ENCODE measurements at places on chromosomes 13 and 19. TPM values are rescaled to one million over a fixed set of nuclear protein-coding genes. Genes with fewer than 3 reads are reported as not detected.
A peak's percentile ranks its signal among the peaks of the same experiment; 100 is the strongest.

The SERP2 gene
- polyA plus RNA-seq, result 4.9 TPM

The ERICH6B gene
- polyA plus RNA-seq, result not detected

The ZNF382 gene
- 3.5 TPM for polyA plus RNA-seq

The CAPN12 gene
- 3.0 TPM for polyA plus RNA-seq

The ONECUT3 gene
- polyA plus RNA-seq, result not detected

The CCNA1 gene
- polyA plus RNA-seq, result 0.21 TPM

The RFPL4A gene
- 0.06 TPM for polyA plus RNA-seq

The LGI4 gene
- polyA plus RNA-seq, result 0.15 TPM

The NBEA gene
- 12.3 TPM for polyA plus RNA-seq

- DNase-seq, result no peak
Measured at GRCh38 chr19:15379999-15380647, 536 bp upstream of the AKAP8 start.

DNA sequence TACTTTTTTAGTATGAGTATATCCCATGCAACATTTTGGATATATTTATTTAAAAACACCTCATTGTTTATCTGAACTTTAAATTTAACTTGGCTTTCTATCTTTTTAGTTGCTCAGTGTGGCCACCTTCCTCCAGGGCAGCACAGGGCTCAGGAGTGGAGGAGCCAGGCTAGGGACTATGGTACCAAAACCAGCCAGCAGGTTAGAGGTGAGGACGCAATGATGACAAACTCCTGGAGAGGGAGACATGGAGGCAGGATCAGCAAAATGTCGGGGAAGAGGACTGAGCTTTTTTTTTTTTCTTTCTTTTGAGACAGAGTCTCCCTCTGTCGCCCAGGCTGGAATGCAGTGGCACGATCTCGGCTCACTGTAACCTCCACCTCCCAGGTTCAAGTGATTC, 29.6 kb upstream of the CALM3 start:
- DNase-seq, result peak; percentile 63

DNA sequence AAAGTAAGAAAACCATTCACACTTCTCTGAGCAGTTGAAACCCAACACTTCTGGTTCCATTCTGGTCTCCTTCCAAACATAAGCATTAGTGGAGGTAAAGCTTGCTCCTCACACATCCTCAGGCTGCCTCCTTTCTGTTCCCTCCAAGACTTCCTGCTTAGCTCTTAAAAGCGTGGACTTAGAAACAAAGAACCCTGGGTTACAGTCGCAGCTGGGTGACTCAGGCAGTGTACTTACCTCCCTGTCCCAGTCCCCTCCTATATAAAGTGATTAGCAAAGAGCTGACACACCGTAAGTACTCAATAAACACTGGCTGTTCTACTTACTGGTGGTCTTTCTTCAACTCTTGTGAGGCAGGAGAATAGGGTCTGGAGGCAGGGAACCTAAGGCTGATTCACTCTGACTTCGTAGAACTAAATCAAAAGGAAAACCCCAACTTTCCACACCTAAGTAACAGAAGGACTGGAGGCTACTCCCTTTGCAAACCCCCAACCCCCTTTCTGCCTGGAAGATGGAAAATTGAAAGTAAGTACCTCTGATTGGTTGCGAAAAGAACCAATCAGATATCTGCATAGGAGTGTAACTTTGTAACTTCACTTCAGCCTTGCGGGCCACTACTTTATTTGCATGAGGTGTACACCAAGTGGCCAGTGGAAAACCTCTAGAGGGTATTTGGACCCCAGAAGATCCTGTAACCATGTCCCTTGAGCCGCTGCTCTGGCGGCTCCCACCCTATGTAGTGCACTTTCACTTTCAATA, 165.4 kb downstream of the SUCLA2 start:
- DNase-seq, result no peak

- no peak for DNase-seq
Measured at GRCh38 chr13:74710006-74710405, 575.8 kb upstream of the KLF12 start.

DNA sequence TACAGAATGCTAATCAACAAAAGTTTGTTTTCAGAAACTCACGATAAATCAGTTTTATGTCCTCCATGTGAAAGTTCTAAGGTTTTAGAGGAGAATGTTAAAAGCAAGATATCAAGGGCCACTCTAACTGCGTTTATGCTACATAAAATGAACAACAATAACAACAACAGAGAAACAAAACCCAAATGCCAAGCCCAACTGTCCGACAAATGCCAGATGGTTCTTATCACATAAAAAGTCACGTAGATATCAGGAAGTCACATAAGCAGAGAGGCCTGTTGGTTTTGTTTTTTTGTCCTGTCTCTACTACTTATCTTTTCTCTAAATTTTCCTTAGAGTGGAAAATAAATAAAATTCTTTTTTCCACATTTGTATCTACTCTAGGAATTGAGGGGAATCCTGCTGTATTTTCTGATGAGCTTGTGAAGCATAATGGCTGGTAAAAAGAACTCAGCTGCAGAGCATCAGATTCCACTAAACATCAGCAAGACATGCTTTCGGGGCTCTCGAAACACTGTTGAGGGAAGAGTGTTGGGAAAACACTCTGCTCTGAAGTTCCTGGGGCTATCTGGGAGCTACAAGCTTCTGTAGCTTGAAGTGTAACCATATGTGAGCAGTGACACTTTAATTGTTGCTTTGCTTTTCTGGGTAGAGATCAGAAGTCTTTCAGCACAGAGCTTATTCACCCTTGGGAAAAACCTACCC, 110.1 kb downstream of the SLAIN1 start:
- no peak for DNase-seq

GRCh38 chr13:86003029-86003428, 203.8 kb upstream of the SLITRK6 start:
- DNase-seq, result no peak

- DNase-seq, result no peak
Measured at GRCh38 chr13:75186379-75186778, 295.6 kb downstream of the TBC1D4 start.

GRCh38 chr13:97082461-97083207, 88.4 kb upstream of the OXGR1 start:
- no peak for DNase-seq

- DNase-seq, result peak; percentile 79
Measured at GRCh38 chr19:57103573-57104277, 16.1 kb upstream of the USP29 start.

DNA sequence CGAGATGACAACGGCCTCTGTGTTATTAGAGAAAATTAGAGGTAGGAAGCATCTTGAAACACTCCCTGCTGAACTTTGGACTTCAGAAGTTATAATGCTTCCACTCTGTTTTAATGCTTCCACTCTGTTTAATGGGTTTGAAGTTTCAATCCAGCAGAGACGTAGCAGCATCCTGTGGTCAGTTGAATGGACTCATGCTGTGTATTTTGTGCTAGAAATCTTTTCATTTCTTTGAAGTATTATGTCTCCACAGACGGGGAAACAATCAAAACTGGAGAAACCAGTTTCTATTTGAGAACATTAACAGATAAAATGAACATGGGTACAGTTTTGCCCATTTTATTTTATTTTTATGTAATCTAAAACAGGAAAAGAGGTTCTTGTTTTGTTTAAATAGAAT, 1736.2 kb downstream of the SLITRK5 start:
- DNase-seq, result no peak

DNA sequence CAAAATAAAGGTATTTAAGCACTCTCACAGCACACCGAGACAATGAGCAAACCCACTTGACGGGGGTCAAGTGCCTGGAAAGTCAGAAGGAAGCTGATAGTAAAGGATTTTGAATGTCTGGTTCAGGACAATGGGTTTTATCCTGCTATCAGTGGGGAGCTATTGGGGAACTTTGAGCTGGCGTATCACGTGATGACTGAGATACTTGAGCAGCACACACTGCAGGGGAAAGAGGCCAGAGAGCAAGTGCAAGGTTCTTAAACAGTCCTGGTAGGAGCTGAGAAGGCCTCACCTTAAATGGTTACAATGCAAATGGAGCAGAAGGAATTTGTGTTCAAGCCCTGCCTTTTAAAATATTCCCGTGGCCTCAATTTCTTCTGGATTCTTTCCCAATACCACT, 225.3 kb downstream of the LACC1 start:
- DNase-seq, result no peak

DNA sequence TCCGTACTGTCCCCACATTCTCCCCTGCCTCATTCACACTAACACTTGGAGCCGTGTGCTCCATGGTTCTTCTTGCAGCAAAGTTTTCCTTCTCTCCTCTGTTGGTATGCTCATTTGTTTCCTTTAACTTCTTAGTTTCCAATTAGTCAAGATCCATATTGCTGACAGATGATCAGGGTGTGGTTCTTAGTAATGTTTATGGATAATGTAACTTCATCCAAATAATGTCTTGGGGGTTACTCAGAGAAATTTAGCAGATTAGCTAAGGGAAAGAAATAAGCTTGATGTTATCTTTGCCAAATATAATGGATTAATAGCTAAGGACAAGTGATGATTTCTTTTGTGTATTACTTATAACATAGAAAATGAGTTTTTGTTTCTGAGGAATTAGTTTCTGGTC, 174.4 kb downstream of the NUFIP1 start:
- DNase-seq, result no peak

GRCh38 chr19:1025960-1026782, at the start of gene CNN2:
Gene CNN2, plus strand, starts transcription at chr19:1026608. Its CDS starts 54 bp downstream, at chr19:1026662.
- DNase-seq, result peak; percentile 87

DNA sequence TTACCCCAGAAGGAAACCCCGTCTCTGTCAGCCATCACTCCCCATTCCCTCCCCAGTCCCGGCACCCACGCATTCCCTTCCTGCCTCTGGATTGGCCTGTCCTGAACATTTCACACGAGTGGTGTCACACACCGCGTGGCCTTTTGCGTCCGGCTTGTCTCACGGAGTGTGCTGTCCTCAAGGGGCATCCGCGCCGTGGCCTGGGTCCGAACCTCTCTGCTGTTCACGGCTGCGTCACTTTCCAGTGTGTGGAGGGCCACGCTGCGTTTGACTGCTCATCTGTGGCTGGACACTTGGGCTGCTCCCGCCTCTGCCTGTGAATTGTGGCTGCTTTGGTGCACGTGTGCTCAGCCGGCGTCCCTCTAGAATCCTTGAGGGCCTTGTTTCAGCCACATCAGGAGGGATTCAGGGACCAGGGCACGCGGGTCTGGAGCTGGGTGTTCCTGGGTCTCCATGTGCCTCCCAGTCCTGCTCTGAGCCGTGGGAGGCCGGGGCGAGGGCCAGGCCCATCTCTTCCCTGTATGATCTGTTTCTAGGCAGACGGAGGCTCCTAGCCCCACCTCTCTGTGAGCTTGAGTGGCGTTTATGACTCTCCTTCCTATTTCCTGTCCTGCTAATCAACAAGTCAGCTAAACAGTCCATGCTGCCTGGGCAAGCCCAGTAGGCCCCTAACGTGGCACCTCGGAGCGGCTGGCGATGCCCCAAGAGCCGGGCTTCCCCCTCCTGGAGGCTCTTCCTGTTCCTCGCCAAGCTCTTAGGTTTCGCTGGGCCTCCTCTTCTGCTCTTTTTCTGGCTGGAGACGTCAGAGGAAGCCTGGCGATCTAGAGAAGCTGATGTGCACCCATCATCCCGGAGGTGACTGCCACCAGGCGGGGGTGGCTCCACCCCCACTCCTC, 8.1 kb downstream of the STK11 start:
- peak; percentile 57 for DNase-seq

GRCh38 chr13:30125422-30126073, 181.8 kb downstream of the KATNAL1 start:
- no peak for DNase-seq

DNA sequence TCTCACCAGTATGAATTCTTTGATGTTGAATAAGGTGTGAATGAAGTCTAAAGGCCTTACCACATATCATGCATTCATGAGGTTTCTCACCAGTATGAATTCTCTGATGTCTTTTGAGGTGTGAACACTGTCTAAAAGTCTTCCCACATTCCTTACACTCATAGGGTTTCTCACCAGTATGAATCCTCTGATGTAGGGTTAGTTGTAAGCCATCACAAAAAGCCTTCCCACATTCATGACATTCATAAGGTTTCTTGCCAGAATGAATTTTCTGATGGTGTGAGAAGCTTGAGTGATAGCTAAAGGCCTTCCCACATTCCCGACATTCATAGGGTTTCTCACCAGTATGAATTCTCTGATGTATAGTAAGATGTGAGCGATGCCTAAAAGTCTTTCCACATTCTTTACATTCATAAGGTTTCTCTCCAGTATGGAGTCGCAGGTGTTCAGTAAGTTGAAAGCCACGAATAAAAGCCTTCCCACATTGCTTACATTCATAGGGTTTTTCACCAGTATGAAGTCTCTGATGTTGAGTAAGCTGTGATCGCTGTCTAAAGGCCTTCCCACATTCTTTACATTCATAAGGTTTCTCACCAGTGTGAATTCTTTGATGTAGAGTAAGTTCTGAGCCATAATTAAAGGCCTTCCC, 27.7 kb downstream of the ZNF461 start:
- DNase-seq, result no peak

- no peak for DNase-seq
Measured at GRCh38 chr13:41500511-41500910, 43.2 kb downstream of the RGCC start.

- no peak for DNase-seq
Measured at GRCh38 chr13:99766641-99767045, 204.9 kb downstream of the ZIC5 start.

DNA sequence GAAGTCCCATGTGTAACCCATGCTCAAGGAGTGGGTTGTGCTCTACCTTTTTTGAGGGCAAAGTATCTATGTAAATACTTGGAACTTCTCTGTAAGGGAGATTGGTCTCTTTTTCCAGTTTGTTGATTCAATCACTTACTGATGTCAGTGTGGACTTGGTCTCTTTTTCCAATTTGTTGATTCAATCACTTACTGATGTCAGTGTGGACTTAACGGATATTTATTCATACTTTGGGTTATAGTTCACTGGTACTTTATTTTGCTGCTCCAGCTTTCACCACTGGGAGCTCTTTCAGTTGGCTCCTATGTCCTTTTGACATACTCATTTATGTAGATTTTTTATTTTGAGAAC, 36.4 kb downstream of the COG3 start:
- no peak for DNase-seq

DNA sequence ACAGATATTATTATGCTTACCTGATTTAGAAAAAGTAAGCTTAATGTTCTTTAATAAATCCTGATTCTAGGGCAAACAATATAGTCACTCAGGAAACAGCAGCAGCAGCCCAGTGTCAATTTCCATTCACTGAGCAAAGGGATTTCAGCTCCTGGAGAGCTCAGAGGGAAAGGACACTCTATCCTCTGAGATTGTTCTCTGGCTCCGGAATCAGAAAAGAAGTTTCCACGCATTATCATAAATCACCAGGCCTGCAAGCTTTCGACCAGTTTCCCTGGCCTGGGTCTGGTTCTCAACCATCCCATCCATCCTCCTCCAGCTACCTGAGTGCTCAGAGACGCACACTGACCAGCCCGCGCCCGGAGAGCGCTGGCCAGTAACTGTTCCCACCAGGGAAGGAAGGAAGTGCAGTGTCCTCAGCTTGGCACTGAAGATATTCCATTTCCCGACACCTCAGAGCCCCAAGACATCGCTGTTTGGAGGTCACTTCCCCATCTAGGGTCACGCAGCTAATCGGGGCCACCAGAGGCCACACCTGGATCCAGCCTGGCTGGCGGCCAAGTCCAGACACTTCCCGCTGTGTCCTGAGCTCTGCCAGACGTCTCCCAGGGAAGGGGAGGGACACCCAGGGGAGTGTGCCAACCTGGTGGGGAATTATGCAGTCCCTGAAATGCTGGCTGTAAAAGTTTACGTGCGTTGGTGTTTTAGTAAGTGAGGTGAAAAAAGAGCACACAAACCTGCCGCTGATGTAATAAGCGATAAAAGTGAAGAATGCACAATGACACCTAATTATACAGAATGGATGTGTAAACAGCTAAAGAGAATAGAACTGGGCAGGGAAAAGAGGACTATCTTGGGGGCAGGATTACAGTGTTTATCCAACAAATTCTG, 29.1 kb downstream of the EPS15L1 start:
- DNase-seq, result no peak

Measured in SK-N-SH (cell line).